GDM1 (cell line): ENCODE measurements at places on chromosomes 4 and X.
A peak's percentile ranks its signal among the peaks of the same experiment; 100 is the strongest.

- no peak for DNase-seq
Measured at GRCh38 chr4:139633661-139634060, 32.0 kb upstream of the MGST2 start.

DNA sequence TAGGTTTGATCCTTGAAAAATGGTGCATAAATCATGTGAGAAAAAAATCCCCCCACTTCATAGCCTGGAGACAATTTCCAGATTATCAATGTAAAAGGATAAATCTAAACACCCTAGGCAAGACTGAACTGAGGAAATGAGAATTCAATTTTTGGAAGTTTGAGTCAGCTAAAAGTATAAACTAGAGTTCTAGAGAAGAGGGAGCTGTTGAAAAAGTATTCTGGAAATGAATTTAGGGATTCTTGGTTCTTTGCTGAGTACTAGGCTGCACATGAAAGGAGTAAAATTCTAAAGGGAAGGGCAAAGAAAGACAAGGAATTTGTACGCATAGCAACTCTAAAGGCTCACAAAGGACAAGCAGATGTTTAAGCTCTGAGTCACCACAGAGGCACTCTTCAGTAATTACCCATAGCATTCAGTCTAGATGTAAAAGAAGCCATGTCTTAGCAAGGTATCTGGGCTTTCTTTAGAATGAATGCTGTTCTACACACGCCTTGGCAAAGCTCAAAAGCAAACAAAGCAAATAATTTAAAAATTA lies 896.5 kb downstream of the PDHA2 start:
- no peak for DNase-seq

DNA sequence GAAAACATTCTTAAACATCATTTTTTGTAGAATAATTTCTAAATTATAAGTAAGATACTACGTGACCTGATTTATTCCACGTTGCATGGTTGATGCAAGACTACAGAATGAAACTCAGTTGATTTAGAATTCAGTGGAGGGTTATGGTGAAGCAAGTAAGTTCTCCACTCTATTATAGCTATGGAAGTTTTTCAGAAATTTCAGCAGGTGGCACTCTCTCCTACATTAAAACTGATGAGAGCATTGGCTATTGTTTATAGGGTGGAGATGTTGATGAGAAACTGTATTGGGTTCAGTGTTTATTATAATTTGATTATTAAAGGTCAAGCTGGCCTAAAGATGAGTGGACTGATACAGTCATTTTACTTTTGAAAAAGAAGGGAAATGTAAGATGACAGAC lies 88.0 kb downstream of the FNIP2 start:
- peak; percentile 31 for DNase-seq

- peak; percentile 39 for DNase-seq
Measured at GRCh38 chrX:35890699-35891098, 28.8 kb upstream of the CFAP47 start.

DNA sequence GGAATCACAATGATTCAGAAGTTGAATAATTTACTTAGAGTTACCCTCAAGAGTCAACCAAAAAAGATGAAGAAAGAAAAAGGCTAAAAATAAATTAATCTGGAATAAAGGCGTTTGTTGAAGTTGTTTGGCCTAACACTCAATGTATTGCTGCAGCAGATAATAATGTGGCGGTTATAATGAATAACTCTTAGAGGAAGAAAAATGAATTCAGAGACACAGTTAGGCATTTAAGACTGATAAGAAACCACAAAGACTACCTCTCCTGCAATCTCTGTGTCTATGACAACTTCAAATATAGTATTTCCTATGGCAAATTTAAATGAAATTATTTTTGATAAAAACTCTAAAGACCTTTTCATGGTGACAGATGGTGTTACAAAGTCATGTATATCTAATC lies 1369.1 kb upstream of the AGA start:
- no peak for DNase-seq

DNA sequence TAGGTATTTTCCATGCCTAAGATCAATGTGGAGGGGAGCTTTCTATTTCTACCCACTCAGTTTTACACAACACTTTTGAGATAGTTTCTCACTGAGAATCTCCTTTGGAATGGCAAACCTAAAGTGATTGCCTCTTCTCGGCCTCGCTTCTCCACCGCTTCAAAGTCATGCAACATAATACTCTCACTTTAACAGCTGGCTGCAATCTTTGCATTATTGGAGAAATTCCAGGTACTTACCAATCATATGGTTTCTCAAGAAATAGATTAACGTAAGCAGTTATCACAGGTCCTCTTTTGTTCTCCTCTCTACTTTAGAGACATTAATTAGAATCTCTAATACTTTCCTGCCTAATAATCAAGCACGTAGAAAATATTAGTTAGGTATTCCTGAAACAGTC lies 3.7 kb upstream of the IL13RA2 start:
- DNase-seq: no peak

DNA sequence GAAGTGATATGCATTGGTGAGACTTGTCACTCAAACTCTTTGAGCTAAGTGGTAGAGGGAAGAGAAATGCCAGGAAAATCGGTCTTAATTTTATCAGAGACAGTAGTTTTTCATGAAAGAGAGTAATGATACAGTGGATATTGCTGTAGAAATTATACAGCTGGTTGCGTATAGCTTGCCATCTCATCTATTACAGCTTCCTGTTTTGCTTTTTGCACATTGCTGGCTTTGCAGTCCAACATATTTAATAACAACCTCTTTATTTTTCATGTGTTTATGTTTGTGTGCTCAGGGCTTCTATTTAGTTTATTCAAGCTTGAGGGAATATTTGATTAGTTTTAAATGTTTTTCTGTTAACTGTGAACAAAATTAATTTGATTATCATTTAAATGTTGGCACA lies 11.5 kb downstream of the SMAD1 start:
- DNase-seq: no peak

GRCh38 chr4:132132433-132132832 lies 1016.7 kb upstream of the PCDH10 start:
- DNase-seq: no peak

DNA sequence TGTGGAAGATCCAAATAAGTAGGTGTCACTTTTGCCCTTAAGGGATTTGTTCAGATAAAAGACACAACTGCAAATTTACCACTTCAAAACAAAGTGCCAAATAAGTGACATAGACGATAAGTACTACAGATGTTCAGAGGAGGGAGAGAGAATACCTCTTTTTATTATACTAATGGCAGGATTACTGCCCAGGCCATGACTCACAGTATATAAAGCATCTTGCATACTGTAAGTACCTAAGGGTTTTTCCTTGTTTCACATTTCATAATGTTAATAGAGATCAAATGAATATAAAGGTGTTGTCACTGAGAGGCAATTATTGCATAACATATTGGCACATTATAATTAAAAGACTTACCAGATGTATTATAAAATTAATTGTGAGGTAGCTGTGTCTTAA lies 46.4 kb downstream of the PTPN13 start:
- no peak for DNase-seq

DNA sequence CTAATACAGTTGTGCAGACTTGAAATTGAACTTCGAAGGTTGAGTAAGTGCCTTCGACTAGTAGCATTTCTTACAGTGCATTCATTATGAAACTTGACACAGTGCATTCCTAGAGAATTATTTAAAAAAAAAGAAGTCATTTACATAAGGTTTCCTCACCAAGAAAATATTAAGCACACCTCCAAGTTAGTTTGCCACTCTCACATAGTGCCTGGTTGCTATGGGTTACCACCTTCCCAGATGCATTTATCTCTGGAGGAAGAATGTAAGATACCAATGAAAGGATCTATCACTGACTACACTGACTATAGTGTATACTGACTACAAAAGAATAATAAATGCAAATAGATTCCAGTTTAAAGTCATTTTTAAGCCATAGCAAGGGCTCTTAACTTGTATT lies 311.9 kb upstream of the RASGEF1B start:
- no peak for DNase-seq

- DNase-seq: no peak
Measured at GRCh38 chrX:28843817-28844216, 256.6 kb downstream of the IL1RAPL1 start.

DNA sequence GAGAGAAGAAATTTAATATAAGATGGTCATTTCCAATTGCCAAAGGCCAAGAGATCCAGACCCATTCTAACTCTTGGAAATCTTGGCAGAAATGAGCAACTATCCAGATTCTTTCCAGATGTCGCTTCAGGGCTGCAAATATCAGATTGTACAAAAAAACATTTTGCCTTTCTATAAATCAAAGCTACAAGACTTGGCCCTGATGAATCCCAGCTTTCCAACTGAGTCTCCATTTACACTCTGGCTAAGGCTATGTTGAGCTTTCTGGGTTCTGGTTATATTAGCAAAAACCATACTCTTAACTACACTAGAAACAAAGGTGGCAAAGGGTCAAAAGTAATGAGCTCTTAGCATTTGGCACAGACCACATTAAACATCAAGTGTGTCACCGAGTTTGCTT lies 345.8 kb downstream of the OPHN1 start:
- DNase-seq: no peak

DNA sequence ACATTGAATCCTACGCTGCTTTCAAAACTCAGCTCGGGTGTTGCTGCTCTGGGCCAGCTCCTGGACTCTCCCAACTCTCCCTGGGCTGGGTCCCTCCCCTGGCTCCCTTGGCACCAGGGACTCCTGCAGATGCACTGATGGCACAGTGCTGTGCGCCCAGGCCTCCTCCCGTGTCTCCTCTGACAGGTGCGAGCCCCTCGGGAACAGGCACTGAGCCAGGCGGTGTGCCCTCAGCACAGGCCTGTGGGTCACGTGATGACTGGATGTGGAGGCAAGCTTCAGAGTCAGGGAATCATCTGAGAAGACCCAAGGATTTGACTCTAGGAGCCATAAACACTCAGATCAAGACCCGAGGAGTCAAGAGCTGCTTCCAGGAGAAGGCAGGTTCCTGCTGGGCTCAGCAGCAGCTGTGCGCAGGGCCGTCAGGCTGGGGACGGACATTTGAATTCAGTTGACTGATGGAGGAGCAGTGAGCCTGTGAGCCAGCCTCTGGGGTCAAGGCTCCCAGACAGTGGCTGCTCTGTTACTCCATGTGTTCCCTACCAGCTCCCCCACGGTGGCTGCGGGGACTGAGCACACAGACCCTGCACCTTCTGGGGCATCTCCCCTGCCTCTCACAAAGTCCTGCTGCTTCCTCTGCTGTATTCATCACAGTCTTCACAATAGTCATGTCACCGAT lies 33.0 kb downstream of the NAT8L start:
- no peak for DNase-seq

GRCh38 chr4:37219242-37219641 lies 25.3 kb upstream of the NWD2 start:
- no peak for DNase-seq

DNA sequence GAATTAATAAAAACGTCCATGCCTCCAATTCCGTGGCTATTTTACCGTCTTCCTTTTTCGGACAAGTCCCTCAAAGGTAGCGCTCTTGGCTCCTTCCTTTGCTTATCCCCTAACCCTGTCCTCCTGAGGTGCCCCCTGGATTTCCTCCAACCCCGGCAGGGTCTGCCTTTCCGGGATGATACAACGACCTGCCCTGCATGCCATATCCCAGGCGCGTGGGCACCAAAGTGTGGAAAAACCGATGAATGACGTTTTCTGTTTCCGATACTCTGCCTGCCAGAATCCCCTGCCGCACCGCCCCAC lies 706 bp upstream of the CSTF2 start:
- no peak for DNase-seq

DNA sequence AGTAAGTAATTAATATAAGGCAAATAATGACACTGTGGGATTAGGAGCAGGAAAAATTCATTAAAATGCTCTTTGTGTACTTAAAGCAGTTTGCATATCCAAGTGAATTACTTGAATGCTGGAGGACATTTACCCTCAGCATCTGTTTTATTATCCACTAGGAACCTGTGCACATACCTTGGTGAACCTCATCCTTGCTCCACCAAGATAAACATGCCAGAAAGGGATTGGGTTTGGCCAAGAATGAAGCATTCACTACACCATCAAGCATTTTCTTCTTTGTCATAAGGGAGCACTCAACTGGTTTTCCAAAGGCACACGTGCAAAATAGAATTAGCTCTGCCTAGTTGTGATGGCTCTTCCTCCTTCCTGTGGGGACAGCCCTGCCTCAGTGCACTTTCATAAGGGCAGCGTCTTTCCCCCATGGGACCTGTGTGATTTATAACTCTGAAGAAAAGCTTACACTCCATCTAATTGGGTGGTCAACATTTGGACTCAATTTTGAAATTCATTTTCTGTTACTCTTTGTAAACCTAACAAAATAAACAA lies 291.7 kb downstream of the USP46 start:
- no peak for DNase-seq

DNA sequence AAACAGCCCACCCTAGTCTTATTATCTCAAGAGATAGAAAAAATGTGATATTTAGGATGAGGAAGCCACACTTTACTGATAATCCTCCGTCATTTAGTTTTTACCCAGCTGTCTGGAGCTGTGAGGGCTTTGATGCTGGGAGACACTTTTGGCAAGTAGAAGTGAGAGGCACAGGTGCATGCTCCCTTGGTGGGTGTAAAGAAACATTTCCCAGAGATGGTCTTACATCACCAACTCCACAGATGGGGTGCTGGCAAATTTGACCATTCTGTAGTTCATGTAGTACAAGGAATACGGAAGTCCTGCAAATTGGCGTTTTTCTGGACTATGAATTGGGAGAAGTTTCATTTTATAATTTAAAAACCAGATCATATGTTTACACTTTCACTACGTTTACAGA lies 28.5 kb downstream of the TRIM61 start:
- no peak for DNase-seq

- no peak for DNase-seq
Measured at GRCh38 chrX:39805825-39806224, 291.9 kb downstream of the BCOR start.

GRCh38 chr4:39714166-39714565 lies 16.2 kb downstream of the UBE2K start:
- DNase-seq: no peak

DNA sequence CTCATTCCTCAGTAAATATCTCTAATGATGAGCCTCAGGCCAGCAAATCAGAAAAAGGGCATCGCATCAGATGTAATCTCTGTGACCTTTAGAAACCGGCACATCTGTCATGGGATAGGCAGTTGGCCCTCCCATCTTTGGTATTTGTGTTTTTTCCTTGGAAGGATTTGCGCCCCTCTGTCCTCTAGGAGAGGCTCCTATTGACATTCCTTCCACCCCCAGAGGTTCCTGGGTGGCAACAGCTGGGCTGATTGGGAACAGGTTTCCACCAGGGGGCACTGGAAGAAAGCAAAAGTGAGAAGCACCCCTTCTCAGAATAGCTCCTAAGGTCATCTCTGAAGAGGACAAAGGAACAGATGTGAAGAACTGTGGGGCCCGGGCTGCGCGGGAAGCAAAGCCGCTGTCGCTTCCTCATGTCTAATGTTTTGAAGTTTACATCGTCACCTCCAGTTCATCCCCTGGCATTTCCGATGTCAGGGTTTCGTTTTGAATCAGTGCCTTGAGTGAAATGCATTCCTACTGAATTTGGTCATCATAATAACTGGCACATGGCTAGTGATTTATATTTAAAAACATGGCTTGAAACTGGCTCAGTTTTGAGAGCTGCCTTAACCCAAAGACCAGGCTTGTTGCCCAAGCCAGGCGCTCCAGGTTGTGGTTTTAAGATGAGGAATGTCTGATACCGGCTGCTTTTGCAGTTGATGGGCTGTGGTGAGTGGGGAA lies 6.2 kb downstream of the TXK start:
- DNase-seq: peak; percentile 20
